ENCODE measurements at places on chromosomes 16 and 17. TPM values are rescaled to one million over a fixed set of nuclear protein-coding genes. Genes with fewer than 3 reads are reported as not detected.
A peak's percentile ranks its signal among the peaks of the same experiment; 100 is the strongest.

- H3K4me1 ChIP-seq, result peaks cover 53% of the 10 kb centered on the region
- H3K27ac ChIP-seq, result peak overlapping the region; percentile 4
- peaks cover 4% of the 10 kb centered on the region for H3K36me3 ChIP-seq
- DNase-seq, result peak; percentile 58
Measured at GRCh38 chr17:16377941-16378341, 3.0 kb upstream of the UBB start.

- H3K4me1 ChIP-seq, result no peaks in the 10 kb centered on the region
- H3K27ac ChIP-seq, result no peak overlapping the region
- H3K4me3 ChIP-seq, result no peak overlapping the region
- no peak for DNase-seq
Measured at GRCh38 chr16:25121824-25122600, 10.5 kb downstream of the LCMT1 start.

DNA sequence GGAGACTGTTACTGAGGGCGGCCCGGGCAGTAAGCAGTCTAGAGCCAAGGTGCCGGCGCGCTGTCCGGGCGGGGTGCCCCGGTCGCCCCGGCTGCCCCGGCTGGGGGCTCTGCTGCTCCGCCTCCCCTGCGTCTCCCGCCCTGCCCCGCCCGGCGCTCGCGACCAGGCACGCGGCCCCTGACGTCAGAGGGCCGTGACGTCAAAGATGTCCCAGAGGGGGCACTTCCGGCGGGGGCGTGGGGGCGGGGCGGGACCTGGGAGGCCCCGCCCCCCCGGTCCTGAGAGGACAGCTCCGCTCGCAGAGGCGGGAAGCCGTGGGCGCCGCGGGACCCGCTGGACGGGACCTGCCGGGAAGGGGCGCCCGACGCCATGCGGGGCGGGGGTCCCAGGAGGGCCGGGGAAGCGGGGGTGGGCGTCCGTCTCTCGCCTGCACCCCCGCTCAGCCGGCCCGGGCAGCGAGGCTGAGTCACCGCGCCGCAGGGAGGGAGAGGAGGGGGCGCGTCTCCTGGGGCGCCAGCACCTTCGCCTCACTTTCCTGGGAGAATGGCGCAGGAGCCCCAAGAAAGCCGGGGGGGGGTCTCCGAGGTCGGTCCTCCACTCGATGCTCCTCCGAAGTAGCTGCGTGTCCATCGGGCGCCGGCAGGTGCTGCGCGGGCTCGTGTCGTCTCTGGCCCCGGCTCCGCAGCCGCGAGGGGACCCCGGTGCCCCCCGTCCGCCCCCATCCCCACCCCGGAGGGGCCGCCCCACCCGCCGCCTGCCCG, 4.4 kb upstream of the HIC1 start:
- peaks cover 4% of the 10 kb centered on the region for H3K27me3 ChIP-seq
- H3K4me1 ChIP-seq, result peaks cover 37% of the 10 kb centered on the region

GSG1L gene
- not detected for total RNA-seq

- no peak overlapping the region for H3K27ac ChIP-seq
- peaks cover 29% of the 10 kb centered on the region for H3K36me3 ChIP-seq
- no peaks in the 10 kb centered on the region for H3K4me1 ChIP-seq
- no peak for DNase-seq
Measured at GRCh38 chr17:21301593-21302550, 17.4 kb downstream of the MAP2K3 start.

DNA sequence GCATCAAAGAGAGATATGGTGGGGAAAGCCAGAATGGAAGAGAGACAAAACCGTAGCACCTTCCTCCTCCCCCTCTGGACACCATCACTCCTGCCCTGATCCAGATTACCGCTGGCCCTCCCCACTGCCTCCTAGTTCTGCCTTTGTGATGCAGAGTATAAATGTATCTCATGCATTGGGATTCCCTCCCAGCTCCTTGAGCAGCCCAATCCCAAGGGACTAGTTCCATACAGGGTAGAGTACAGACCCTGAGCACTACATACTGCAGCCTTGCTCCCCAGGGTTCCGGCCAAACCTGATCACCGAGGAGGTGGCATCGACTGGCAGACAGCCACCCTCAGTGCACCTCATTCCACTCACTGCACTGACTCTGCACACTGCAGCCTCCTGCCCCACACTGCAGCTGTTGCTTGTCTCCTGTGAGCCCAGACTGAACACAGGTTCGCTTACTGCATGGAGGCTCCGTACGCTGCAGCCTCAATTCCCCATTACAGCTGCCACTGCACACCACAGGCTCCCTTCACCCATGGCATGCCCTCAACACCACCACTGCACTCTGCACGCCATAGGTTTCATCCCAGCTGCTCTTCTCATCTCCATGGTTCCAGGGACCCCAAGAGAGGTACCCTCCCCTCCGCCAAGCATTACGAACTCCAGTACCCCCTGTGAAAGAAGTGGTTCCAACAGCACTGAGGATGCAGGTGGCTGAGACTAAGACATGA, 1.7 kb upstream of the THRA start:
- H3K4me3 ChIP-seq, result no peak overlapping the region
- no peak for DNase-seq
- no peak overlapping the region for H3K27ac ChIP-seq
- H3K4me1 ChIP-seq, result peaks cover 62% of the 10 kb centered on the region
- H3K36me3 ChIP-seq, result no peaks in the 10 kb centered on the region

GRCh38 chr17:20926532-20926931, 116.3 kb downstream of the USP22 start:
- H3K27ac ChIP-seq, result no peak overlapping the region
- H3K27me3 ChIP-seq, result no peaks in the 10 kb centered on the region
- no peak for DNase-seq
- peaks cover 3% of the 10 kb centered on the region for H3K36me3 ChIP-seq

KRT33B gene
- total RNA-seq, result not detected

DNA sequence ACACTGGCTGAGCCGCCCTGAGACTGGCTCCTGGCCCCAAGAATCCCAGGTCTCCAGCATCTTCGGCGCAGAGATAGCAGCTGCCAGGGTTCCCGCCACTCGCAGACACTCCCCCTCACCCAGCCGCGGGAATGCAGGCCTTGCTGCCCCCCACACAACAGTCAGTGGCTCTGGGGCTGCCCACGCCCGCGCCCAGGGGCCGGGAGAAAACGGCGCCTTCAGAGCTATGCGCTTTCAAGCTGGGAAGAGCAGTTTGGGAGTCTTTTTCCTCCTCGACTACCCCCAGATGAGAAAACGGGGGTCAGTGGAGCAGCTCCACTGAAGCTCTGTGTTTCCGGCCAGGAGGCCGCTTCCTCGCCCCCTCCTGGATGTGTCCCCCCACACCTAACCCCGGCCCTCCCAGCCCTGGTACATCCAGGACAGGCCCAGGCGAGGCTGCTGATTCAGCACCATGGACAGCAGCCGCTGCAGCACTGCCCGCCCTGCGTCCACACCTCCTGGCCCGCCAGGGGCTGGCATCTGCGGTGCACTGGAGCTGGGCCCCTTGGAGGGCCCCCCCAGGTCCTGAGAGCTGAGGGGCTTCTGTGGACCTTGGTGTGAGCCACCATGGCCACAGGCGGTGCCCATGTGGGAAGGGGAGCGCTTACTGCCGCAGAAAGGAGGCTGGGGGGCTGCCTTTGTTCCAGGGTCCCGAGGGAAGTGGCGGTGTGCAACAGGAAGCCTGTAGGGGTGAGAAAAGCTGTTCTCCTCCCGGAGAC, 35.7 kb downstream of the CACNA1H start:
- peaks cover 22% of the 10 kb centered on the region for H3K27me3 ChIP-seq
- no peaks in the 10 kb centered on the region for H3K36me3 ChIP-seq
- no peak overlapping the region for H3K27ac ChIP-seq

DNA sequence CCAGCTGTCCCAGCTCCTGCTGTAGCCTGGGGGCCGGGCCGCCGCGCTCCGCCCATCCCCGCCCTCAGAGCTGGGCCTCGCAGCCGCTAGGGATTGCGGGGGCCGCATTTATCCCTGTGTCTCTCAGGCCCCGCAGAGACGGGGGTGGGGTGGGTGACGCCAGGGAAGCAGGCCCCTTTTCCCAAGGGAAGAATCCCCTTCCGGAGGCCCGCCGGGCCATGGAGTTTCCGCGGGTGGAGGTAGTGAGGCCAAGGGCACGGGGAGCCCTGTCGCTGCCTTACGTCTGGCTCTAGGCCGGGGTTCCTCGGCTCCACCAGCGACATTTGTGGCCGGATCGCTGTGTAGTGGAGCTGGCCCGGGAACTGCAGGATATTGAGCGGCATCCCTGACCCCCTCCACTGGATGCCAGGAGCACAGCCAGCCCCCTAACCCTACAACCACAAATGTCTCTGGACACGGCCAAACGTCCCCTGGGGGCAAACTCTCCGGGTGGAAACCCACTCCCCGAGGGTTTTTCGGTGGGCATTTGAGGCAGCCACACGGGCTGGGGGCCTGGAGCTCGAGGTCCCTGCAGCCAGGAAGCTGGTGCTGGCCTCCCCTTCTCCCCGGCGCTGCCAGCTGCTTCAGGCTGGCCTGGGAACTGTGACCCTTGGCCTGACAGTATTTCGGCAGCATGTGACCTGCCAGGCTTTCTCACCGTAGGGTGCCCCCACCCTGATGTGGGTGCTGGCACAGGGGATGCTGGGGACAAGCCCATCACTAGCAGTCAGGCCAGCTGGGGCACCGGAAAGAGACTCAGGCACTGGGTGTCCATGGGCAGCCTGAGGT, 12.0 kb upstream of the CD300A start:
- H3K4me3 ChIP-seq, result peak overlapping the region; percentile 83
- H3K27ac ChIP-seq, result peak overlapping the region; percentile 39
- no peaks in the 10 kb centered on the region for H3K27me3 ChIP-seq
- H3K36me3 ChIP-seq, result no peaks in the 10 kb centered on the region
- DNase-seq, result peak; percentile 80
- H3K4me1 ChIP-seq, result peaks cover 39% of the 10 kb centered on the region

DNA sequence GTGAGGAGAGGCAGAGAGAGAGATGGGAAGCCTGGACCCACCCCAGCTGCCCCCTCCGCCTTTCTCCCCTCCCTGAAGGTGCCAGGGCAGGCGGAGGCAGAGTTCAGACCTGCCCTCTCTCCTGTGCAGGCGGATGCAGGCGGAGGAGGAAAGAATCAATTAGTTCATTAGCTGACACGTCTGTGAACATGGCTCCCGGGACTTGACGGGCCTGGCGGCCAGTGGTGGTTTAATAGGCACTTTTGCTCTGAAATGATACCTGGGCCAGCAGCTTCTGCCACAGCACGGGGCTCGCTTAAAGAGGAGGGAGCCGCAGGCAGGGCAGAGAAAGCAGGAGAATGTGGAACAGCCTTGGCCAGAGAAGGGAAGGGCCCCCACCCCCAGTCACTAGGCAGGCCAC, 98.1 kb downstream of the SDK2 start:
- H3K27ac ChIP-seq, result no peak overlapping the region
- DNase-seq, result no peak
- peaks cover 98% of the 10 kb centered on the region for H3K27me3 ChIP-seq
- no peaks in the 10 kb centered on the region for H3K4me1 ChIP-seq

GRCh38 chr16:73071131-73071940, 23.4 kb upstream of the ZFHX3 start:
- peak overlapping the region; percentile 48 for H3K27ac ChIP-seq
- H3K4me3 ChIP-seq, result peak overlapping the region; percentile 28
- no peaks in the 10 kb centered on the region for H3K36me3 ChIP-seq
- peaks cover 48% of the 10 kb centered on the region for H3K4me1 ChIP-seq
- peak; percentile 61 for DNase-seq

DNA sequence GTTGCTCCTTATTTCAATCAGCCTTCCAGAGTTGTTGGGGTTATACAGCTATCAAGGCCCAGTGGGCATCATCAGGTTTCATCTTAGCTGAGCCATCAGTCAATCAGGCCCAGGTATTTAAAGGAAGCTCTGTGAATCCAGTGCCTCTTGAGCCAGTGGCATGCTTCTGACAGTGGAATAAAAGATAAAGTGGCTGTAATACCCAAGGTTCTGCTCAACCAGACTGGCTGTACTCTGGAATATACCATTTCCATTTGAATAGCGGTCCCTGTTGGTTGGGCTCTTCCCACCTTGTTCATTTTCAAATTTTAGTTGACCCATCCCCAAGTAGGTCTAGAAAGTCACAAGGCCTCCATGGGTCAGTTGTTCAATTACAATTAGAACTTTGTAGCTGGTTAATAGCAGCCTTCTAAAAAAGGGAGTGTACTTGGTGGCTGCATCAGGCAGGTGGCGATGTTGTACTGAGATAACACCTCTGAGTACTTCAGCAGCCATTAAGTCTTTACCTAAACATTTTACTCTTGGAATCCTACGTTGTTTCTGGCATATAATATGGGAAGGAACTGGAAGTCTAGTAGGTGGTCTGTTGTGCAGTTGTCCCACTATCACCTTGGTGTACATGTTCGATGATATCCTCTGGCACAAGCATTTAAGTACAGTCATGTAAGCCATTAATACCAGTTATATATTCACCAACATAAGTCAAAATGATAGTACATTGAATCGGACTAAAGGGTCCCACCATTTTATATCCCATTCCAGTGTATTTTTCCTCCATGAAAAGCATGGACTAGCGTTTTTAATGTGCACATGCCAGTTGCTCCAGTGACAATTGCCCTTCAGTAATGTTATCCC, 294.1 kb downstream of the BCAS3 start:
- H3K36me3 ChIP-seq, result no peaks in the 10 kb centered on the region
- no peak overlapping the region for H3K27ac ChIP-seq
- H3K4me3 ChIP-seq, result no peak overlapping the region
- H3K4me1 ChIP-seq, result no peaks in the 10 kb centered on the region

DNA sequence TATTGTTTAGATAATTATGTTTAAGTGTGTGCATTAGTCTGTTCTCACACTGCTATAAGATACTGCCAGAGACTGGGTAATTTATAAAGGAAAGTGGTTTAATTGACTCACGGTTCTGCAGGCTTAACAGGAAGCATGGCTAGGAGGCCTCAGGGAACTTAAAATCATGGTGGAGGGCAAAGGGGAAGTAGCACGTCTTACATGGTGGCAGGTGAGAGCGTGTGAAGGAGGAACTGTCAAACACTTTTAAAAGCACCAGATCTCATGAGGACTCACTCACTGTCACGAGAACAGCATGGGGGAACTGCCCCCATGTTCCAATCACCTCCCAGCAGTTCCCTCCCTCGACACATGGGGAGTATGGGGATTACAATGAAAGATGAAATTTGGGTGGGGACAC, 203.5 kb upstream of the GOT2 start:
- no peak overlapping the region for H3K27ac ChIP-seq
- H3K4me1 ChIP-seq, result no peaks in the 10 kb centered on the region
- DNase-seq, result no peak
- H3K27me3 ChIP-seq, result no peaks in the 10 kb centered on the region

DNA sequence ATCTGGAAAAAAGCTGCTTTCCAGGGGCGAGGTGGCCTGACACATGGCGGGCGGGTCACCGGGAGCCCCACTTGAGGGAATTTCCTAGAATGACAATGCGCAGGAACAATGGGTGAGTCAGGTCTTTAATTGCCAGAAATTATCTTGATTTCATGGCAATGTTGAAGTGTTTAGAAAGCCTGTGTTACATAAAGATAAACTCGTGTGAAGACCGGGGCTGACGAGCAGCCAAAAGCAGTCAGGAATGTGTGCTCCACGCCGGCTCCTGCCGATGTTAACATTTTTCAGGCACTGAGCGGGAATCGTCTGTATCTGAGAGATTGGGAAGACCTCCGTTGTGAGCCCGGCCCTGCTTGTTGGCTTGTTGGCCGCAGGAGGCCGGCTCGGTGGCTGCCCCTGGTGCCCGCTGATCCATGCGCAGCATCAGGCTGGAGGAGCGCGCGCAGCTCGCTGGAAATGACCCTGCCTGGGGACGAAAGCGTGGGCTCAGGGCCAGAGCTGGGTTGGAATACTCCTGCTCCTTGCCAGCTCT, 353.1 kb downstream of the FOXL1 start:
- H3K27ac ChIP-seq, result no peak overlapping the region
- H3K4me3 ChIP-seq, result no peak overlapping the region
- no peak for DNase-seq
- H3K4me1 ChIP-seq, result no peaks in the 10 kb centered on the region
